ENCODE measurements at places on chromosomes 11 and 22.

DNA sequence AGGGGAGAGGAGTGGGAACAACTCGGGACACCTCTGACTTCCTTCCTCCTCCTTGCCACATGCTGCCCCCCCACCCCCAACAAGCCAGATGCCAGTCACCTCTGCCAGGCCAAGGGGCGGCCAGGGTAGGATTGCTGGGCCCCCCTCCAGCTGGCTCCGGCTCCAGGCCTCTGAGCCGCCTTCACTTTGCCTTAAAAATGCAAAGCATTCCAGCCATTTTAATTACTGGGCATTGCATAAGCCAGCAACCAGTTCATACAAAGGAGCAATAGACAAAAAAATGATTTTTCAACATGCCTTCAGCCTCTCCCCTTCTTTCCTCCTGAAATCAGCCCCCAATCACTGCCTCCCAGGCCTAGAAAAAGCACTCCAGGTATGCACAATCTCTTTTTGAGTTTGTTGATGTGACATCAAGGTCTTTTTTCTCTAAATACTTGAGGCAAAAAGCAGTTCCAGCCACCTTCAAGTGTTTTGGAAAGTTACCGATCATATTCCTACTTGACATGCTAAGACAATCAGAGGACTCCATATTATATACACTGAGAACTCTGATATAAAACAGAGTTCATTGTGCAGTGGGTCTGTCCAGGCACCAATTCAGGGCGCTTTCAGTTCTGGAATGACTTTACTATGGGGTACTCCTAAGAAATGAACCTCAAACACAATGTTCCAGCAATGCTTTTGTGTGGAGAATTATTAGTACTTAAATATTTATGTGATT is 12.4 kb upstream of the TIMP3 start:
- no peak for DNase-seq

- DNase-seq: no peak
Observed at GRCh38 chr11:46072172-46072964, 48.9 kb downstream of the PHF21A start.

DNA sequence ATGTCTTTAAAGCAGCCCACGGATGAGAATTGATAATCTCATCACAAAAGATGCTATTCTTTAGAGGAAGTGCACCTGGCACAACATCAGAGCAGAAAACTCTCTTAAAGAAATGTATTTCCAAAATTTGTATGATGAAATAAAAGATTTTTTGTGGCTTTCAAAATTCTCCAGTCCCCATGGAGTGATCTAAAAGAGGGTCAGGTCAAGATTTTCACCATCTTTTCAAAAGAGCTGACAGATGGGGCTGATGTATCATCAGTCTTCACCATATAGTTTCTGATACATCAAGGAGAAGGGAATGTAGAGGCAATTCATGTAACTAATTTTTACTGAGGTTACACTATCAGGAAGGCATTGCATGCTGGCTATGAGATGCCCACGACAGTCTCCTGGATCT is 11.7 kb downstream of the ME3 start:
- DNase-seq: no peak

DNA sequence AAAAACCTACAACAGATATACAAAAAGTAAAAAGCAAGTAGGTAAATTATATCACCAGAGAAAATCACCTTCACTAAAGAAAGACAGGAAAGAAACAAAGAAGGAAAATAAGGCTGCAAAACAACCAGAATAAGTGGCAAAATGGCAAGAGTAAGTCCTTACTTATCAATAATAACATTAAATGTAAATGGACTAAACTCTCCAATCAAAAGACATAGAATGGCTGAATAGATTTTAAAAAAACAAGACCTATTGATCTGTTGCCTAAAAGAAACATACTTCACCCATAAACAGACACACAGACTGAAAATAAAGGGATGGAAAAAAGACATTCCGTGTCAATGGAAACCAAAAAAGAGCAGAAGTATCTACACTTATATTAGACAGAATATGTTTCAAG is 695.7 kb upstream of the FAT3 start:
- no peak for DNase-seq

DNA sequence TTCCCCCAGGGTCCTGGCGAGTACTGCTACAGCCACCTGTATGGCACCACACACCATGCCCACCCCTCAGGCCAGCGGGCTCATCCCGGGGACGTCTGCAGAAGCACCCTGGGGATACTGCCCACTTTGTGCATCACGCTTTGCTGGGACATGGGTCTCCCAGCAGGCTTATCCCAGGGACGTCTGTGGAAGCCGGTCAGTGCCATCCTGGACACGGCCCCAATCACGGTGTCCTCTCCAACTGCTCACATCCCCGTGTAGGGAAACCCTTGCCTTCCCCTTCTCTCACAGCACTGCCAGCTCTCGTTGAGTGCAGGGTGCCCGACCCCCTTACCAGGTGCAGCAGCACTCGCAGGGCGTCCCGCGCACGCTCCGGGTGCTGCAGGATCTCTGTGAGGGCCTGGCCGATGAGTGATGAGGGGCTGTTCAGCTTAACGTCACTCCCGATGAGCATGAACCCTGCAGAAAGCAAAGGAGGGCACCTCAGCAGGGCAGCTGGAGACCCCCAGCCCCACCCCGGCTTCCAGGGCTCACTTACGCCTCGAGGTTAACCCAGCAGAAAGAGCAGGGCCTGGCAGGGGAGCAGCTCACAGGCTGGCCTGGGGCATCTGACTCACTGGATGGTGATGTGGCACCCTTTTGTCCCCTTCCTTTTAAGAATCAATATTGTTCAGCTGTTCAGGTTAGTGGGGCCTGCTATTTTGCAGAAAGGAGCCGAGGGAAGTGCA is 76.9 kb upstream of the PITPNB start:
- DNase-seq: no peak

- no peak for DNase-seq
Observed at GRCh38 chr11:92057849-92058442, 166.7 kb upstream of the FAT3 start.

DNA sequence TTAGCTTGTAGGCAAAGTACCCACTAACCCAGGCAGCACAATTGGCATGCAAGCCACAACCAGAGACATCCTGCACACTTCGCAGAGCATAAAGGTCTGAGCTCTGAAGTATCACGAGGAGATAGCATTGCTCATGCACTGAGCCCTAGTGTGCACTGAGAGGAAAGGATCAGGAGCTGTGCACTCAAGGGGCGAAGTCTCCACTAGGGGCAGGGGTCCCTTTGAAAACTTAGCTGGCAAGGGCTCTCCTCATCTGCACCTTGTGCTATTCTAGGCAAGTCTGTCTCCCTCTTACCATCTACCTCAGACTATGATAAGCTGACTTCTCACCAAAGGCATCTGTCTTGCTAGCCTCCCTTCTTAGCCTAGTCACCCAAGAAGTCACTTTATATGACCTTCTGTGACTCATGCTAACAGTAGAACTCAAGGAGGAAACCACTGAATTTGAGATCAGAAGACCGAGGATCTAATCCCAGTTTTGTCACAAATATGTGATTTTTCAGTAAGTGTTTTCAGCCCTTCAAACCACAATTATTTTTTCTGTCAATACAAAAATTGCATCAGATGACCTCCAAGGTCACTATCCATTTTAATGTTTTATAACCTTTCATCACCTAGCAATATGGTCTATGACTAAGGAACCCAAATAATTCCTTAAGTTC is 1078.0 kb downstream of the NTM start:
- DNase-seq: no peak

- DNase-seq: no peak
Observed at GRCh38 chr11:19788435-19788834, 75.8 kb downstream of the NAV2 start.

DNA sequence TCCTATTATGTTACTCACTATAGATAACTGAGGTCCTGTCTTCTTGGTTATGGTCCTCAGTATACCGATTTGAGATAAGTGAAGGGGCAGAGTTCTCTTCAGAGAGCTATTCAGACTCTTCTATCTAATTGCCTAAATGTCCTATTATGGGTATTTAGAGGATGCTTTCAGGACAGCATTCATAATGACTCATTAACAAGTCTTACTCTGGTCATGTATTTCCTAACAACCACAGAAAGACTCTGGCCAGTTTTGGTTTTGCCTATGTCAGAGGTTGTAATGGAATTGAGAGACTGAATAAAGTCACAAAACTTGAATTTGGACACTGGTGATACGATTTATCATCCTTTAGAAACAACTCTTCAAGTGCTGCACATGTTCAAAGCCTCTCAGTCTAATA is 1233.0 kb downstream of the JRKL start:
- no peak for DNase-seq

DNA sequence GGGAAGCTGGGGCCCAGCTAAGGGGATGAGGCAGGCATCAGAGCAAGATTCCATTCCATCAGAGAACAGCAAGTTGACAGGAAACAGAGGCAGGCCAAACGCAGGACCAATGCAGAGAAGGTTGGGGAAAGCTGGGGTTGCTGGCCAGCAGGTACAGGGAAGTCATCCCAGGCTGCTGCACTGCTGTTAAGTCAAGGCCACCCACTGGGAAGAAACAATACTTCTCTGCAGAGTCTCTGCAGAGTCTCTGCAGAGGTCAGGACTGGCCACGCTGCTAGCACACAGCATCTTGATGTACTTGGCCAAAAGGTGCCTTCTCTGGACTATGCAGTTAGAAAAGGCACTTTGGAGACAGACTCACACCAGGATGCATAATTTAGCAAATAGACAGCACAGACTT is 68.5 kb upstream of the CSNK2A3 start:
- no peak for DNase-seq

DNA sequence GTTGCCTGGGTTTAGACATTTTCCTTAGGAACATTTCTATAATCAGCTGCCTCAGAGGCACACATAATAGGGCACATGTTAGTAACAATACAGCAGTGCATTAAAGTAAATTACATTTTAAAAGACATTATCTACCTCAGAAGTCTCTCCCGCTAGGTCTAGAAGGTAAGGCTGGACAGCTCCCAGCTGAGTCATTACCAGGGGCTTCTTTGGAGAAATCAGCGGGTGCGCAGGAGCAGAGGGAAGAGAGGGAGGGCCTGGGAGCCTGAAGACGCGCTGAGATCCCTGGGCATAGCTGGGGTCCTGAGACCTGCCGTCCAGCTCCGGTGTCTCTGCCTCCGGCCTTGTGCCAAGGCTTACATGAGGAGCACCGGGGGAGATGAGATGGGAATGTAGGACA is 67.7 kb downstream of the TMPRSS5 start:
- DNase-seq: no peak

All from smooth muscle cell of the brain vasculature (primary cell).